ENCODE measurements at places on chromosomes 3 and 15.
A peak's percentile ranks its signal among the peaks of the same experiment; 100 is the strongest.

GRCh38 chr3:178088963-178089362 is 447.3 kb upstream of the KCNMB2 start:
- DNase-seq = no peak

DNA sequence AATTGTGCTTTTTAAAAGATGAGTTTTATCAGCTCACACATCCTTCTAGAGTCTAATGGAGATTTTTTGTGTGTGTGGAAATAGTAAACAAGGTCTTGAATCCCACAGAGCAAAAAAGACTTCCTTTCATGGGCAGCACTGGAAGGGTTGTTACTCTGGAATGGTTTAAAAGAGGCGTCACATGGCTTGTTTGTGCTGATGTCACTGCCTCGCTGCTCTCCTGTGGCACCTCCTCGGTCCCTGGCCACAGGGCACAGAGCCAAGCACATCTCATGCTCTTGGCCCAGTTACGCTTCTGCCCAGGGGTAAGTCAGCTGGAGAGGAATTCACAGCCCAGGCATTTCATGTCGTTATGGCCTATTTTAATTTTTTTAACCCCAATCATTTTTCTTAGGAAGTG is 53.2 kb downstream of the PGPEP1L start:
- no peak for DNase-seq

DNA sequence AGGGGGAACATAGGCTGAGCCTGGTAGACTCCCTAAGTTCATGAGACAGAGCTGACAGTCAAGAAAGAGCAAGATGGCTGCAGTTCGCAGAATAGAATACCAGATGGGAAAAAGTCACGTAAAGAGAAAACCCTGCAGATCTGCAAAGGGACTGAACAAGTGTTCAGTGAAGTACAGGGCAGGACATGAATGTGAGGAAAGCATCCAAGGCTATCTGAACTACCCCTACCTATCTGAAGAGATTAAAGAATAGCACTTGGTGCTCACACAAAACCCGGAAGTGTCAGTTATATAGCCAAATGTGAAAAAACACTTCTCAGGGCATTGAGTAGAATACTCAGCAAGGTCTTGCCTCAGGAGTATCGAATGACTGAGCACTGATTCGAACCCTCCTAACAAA is 44.0 kb downstream of the GOLGB1 start:
- no peak for DNase-seq

DNA sequence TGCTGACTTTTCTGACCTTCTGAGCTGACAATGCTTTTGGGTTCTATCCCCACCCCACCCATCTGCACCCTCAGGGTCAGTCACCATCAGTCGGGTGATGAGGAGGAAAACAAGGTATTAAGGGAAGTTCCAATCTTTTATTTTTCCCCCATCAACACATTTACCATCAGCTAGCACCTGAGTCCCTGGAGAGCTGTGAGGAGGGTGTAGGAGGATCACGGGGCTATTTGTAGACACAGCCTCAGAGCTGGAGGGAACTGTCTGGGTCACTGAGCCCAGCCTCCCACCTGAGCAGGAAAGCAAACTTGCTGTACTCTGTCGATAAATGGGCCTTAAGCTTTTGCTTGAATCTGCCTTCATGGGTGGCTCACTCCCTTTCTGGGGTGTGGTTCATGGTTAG is 24.8 kb upstream of the ZFAND6 start:
- DNase-seq = no peak

DNA sequence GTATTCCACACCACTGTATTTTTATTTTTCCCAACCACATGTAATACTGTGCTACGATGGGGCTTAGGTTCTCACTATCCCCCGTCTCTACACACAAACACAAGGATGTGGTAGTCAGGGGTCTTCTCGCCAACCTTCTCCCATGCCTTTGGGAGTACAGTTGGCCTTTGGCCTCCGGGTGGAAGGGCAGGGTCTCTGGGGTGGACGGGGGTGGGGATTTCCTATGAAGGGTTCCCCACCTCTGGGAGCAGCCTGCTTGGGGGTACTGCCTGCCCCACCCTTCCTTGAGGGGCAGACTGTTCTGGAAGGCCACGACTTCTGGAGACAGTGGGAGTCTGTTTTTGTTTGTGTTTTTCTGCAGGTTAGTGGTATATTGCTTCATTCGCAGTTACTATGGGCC is 21.3 kb upstream of the RAD18 start:
- no peak for DNase-seq

DNA sequence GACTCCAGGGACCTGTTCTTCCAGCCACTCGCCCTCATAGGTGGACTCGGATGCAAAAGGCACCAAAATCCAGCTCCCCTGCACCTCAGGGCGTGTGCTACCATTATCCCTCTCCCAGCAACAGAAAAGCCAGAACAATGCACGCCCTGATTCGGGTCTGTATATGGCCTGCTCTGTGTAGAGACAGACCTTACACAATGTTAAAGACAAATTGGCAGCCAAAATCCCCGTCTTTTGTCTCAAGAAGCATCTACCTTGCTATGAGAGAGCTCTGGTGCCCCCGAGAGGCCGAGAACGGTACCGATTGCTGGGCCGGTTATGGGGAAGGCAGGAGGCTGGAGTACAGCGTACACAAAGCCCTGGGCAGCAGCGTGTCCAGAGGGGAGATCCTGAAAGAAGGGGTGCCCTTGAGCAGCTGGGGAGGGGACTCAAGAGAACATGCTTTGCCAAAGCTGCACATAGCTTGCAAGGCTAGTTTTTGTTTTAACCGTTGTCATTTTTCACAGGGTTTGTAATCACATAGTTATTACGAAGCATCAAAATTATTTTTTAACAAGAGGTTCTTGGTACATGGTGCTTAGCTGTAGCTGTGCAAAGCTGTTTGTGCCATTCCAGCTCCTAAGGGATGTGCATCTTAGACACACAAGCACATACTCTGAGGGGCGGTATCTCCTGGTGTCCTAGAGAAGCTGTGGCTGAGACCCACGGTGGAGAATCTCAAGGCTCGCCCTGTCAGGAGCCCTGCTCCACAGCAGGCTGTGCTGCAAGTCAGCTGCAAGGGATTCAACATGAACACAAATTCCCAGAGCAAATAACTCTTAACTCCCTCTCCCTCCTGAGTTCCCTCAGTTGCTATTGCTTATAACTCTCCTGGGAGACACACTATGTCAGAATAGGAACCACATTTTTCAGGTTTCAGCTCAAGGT is 461.5 kb upstream of the PPP2R3A start:
- no peak for DNase-seq

- no peak for DNase-seq
These were observed 4.6 kb upstream of the TPRG1 start for GRCh38 chr3:189167027-189167766.

- peak; percentile 20 for DNase-seq
These were observed 47.1 kb upstream of the SERPINI2 start for GRCh38 chr3:167521006-167521355.

- no peak for DNase-seq
These were observed 244.5 kb downstream of the ZIC4 start for GRCh38 chr3:147161833-147162232.

DNA sequence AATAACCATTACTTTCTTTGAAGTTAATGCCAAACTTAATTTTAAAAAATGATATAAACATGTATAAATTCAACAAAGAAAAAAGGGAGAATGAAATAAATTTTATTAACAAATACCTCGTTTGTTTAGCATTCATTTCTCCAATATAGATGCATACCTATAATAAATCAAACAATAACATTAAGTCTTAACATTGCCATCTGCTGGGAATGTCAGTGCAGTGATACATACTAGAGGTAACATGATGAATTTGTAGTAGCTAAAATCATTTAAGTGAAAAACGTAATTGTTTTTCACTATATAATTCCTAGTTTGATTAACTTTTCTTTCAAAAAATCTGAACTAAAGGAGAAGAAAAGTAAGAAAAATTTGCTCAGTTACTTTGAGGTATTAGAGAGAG is 340.2 kb upstream of the CBLB start:
- no peak for DNase-seq

- DNase-seq = no peak
These were observed 59.5 kb upstream of the ZNF148 start for GRCh38 chr3:125434582-125435011.

GRCh38 chr3:29144807-29145206 is 136.1 kb upstream of the RBMS3 start:
- no peak for DNase-seq

DNA sequence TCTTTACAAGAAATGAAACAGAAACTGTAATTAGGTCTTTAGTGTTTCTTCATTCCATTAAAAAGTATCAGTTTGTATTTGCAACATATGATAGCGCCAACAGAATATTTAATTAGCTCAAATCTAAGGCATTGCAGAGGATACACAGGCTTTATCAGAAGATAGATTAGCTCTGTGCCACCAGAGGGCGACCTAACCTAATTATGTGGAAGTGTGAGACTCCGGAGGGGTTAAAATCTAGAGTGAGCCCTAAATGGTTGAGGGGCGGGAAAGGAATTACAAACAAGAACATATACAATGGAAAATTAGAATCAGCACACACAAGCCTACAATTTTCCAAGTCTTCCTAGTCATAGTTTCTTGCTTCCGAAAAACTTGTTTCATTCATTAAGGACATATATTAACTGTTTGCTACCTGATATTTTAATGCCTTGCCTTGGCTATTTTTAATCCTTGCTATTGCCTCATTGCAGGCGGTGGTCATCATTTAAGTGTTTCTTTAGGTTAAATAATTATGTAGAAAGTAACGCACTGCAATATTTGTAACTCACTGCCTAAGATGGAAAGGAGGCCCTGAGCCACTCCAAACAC is 18.0 kb upstream of the RYR3 start:
- peak; percentile 19 for DNase-seq

DNA sequence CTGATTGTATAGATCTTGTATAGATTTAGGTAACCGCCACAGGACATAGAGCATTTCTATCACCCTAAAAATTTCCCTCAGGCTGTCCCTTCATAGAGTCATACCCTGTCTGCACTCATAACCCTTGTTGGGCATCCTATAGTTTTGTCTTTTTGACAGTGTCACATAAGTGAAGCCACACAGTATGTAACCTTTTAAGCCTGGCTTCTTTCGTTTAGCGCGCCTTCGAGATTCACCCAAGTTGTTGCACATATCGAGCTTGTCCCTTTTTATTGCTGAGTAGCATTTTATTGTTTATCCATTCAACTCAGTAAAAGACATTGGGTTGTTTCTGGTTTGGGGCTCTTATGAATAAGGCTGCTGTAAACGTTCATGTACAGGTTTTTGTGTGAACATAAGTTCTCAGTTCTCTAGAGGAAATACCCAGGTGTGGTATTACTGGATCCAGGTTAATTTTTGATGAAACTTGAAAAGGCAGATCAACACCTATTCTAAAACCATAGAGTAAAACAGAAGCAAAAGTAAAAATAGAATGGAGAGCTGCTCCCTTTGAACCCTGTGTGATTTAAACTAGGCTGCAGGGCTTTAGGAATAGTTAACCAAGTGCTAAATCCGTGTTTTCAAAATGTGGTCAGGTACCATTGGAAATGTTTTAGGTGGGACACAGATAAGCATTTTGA is 49.5 kb downstream of the CD86 start:
- no peak for DNase-seq

DNA sequence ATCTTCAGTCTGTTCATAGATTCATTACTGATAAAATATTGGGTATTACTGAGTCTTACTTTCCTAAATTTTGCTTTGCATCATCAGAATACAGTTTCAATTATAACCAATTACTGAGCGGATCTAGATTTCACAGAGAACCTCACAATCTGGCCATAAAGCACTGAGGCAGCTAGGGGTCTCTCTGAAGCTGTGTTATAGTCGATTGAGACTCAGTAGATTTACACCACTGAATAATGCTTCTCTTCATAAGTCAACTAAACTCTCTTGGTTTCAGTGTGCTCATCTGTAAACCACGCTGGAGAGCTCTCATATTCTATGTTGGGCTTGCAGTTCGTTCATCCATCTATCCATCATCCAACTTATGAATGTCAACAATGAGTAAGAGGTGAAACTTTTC is 180.6 kb downstream of the GREM1 start:
- DNase-seq = no peak

GRCh38 chr3:28947751-28948150 is 333.1 kb upstream of the RBMS3 start:
- DNase-seq = no peak

DNA sequence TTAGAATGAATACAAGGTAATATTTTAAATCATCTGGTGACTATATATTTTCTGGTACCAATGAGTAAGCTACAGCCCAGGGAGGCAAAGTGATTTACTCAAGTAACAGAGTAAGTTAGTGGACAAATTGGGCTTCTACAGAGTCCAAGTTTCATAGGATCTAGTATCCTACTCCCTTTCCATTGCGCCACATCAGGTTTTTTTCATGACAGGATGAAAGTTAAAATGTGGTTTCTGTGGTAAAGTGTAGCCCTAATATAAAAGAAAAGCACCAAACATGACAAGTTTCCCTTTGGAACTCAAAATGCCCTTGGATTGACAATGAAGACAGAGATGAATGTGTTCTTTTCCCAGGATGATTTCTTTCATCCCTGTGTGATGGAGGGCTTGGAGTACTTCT is 350.8 kb upstream of the ZNF385D start:
- DNase-seq = no peak

DNA sequence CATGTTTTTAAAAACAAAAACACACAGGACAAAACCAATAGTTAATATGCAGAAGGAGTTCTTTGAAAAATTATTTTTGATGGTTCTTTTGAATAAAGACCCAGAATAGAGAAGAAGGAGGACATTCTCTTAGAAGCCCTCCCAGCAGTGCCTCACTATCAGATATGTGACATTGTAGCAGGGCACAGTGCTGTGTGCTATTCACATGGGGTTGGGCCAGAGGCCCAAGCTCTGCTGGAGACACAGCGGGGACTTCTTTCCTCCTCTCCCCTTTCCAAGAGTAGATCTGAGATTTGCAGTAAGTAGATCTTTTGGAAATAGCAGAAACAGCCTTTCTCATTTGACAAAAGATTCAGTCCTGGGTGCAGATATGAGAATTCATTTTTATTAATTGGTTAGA is 6.3 kb downstream of the GYG1 start:
- no peak for DNase-seq

DNA sequence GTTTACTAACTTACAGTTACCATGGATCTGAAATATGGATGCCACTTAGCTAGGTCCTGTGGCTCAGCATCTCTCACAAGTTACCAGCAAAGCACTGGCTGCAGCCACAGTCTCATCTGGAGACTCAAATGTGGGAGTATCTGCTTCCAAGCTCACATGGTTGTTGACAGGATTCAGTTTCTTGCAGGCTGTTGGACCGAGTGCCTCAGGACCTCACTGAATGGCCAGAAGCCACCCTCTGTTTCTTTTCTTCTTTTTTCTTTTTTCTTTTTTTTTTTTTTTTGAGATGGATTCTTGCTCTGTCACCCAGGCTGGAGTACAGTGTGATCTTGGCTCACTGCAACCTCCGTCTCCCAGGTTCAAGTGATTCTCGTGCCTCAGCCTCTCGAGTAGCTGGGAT is 20.1 kb upstream of the AMOTL2 start:
- DNase-seq = no peak

GRCh38 chr3:66121318-66121717 is 82.6 kb upstream of the MAGI1 start:
- no peak for DNase-seq

GRCh38 chr15:35720019-35720418 is 174.1 kb upstream of the DPH6 start:
- DNase-seq = no peak

Measured in KG1 (cell line).